ENCODE measurements at places on chromosomes 5 and 9.

DNA sequence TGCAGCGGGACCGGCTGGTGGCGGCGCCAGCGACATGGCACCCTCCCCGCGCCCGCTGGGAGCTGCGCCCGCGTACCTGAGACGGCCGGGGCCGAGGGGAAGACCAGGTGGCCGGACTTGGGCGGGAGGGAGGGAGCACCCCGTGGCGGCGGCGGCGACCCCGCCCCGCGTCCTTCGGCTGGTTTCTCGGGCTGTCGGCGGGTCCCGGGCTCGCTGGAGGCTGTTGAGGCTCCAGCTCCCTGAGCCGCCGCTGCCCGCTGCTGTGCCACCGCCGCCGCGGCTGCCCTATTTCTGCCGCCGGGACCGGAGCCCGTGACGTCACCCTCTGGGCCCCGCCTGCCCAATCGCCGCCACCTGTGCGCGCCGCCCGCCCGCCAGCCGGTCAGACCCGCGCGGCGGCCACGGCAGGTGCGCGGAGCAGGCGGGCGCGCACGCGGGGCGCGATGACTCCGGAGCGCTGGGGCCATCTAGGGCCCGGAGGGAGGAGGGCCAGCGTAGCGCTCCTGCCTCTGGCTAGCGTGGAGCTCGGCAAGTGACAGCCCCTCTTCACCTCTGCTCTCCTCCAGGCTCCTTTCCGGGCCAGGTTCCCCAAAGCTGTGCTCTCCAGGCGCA lies at the start of gene FSTL4:
FSTL4 (minus strand) TSS at position 293 of the 612 bp plus-strand sequence.
- DNase-seq: peak; percentile 59

GRCh38 chr5:67816456-67816855 lies 399.1 kb upstream of the PIK3R1 start:
- no peak for DNase-seq

GRCh38 chr9:13279284-13280141 lies at the start of gene MPDZ:
Gene MPDZ, minus strand, starts transcription at chr9:13279692. Its CDS starts 29,377 bp downstream, at chr9:13250315.
- DNase-seq: peak; percentile 32

GRCh38 chr9:78680196-78680595 lies 383.3 kb downstream of the PSAT1 start:
- no peak for DNase-seq

- DNase-seq: no peak
Observed at GRCh38 chr9:82332018-82332773, 343.6 kb downstream of the SPATA31D1 start.

DNA sequence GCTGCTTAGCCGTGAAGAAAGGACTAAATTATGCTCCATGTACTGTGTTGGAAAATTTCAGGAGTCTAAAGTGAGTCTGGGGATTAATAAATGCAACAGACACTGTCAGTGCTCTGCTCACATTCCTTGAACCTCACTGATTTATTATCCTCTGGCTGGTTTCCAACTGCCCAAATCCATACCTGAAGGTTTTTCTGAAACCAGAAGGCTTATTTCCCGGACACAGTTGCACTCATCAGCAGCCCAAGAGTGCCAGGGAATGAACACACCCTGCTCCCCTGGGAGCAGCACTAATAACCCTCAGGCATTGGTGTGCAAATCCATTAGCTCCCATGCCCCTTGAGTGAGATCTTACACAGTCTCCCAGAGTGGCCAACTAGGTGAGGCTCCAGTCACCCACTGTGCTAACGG lies 38.7 kb downstream of the F2R start:
- DNase-seq: no peak

DNA sequence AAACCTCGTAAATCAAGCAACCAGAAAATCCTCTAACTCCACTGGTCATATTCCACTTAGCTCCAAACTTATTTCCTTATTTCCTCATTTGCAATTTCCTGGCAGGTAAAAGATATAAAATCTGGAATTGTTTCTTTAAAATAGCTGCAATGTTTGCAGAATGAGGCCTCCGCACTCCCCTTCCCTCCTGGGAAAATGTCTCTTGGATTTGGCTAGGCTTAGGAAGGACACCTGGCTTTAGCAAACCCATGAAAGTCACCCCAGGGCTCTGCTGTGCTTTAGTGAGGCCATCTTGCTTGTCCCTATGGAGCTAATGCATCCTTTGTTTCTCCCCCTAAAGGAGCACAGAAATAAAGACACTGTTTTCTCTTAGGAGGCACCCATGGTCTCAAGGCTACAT lies 10.5 kb downstream of the ARSB start:
- DNase-seq: no peak

- DNase-seq: no peak
Observed at GRCh38 chr9:93683331-93684134, 107.1 kb downstream of the PHF2 start.

GRCh38 chr5:54325610-54326311 lies 15.4 kb upstream of the ARL15 start:
- no peak for DNase-seq

DNA sequence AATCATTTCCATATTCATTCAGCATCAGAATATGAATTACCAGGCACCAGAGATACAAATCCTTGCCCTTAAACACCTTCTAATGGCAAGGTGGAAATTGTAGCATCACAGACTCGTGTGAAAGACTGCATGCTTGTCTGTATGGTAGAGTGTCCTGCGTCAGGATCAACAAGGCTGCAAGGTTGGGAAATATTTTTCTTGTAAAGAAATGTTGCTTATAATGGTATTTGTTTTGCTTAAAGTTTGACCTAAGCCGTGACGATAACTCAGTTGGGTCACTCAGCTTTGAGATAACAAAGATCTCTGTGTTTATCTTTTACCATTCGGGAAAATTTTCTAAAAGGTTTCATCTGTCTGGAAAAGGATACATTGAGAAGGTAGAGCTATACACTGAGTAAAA lies 87.6 kb downstream of the BASP1 start:
- no peak for DNase-seq

GRCh38 chr9:129981180-129981907 lies 61.6 kb downstream of the FNBP1 start:
- no peak for DNase-seq

DNA sequence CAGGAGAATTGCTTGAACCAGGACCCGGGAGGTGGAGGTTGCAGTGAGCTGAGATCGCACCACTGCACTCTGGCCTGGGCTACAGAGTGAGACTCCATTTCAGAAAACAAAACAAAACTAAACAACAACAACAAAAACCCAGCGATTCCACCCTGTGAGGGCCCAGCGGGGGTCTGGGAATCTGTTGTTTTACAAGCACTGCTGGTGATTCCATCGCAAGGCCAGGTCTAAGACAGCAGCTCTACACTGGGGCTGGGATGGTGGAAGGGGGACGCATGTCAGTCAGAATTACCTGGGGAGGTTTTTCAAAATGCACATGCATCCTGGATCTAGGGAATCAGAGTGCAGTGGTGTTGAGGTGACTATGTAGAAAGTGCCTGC lies 90.9 kb downstream of the ANKRD55 start:
- DNase-seq: no peak

DNA sequence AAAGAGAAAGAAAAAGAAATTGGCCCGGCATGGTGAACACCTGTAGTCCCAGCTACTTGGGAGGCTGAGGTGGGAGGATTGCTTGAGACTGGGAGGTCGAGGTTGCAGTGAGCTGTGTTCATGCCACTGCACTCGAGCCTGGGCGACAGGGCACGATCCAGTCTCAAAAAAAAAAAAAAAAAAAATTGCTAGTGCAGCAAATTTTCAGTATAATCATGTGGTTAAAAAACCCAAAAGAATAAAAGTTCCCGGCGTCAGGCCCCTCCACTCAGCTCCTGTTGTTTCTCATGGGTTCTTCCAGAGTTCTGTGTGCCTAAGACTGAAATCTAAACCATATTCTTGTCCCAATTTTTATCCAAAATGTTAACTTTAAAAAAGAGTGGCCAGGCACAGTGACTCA lies 49.1 kb downstream of the WNK2 start:
- DNase-seq: no peak

DNA sequence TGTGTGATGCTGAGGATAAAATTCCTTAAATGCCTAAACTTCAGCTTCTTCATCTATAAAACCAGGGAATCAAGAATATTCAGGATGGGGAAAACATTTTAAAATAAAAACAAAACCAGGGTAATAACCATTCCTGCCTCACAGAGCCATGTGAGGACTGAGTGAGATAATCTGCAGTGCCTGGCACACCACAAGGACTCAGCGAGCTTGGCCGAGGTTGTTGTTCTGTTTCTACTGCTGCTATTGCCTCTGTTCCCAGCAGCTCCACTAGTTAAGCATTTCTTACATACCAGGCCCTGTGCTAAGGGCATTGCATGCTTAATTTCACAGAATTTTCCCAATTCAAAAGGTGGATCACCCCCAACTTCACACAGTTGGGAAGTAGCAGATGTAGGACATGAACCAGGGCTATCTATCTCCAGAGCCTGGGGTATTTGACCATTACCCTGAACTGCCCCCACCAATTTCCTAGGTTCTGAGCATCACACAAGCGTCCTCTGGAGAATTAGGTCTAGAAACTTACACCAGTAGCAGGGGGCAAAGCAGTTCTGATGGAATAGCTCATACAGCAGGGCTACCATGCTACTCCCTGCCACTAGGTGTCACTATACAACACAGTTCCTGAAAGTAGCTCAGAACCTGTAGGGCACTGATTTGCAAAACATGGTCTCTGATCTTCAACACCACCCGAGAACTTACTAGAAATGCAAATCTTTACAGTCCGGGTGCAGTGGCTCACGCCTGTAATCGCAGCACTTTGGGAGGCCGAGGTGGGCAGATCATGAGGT lies 74.3 kb downstream of the LRSAM1 start:
- DNase-seq: no peak

DNA sequence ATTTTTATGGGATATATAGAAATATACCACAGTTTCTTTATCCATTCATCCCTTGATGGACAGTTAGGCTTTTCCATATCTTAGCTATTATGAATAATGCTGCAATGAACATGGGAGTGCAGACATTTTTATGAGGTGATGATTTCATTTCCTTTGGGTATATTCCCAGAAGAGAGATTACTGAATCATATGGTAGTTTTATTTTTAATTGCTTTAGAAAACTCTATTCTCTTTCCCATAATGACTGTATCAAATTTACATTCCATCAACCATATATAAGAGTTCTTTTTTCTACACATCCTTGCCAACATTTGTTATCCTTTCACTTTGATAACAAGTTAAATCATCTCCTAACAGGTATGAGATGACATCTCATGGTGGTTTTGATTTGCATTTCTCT lies 821.6 kb downstream of the TLE1 start:
- no peak for DNase-seq

DNA sequence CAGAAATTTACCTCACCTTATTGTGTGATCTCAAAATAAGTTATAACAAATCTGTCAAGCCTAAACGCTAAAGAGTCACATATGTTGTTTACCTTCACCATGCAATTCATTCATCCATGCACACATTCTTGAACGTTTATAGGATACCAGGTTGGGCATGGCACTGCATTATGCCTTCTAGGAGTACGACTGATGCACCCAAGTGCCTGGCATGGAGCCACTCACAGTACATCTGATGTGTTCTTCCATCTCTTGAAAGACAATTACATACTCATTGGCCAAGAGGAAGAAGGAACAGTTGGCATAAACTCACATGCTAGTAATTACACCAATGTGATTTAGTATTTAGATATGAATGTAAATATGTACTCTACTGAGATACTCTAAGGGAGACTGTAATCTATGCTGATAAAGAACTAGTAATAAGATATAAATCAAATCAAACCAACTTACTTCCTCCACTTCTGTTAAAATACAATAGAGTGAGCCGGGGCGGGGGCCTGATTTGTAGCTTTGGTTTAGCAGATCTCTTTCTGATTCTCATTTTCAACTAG lies 90.7 kb downstream of the LPAR1 start:
- DNase-seq: no peak

- no peak for DNase-seq
Observed at GRCh38 chr5:43044181-43044914, 4.2 kb upstream of the ANXA2R start.

Data from GM13977 (cell line).